ENCODE measurements at places on chromosomes 12 and 14.

GRCh38 chr12:117313926-117314325 is 47.5 kb downstream of the NOS1 start:
- no peak for DNase-seq

GRCh38 chr12:22046090-22046967 is at the start of gene CMAS:
TSS of gene CMAS (plus strand) at chr12:22046218. CDS start at chr12:22046304, 86 bp downstream.
- DNase-seq: peak; percentile 72

DNA sequence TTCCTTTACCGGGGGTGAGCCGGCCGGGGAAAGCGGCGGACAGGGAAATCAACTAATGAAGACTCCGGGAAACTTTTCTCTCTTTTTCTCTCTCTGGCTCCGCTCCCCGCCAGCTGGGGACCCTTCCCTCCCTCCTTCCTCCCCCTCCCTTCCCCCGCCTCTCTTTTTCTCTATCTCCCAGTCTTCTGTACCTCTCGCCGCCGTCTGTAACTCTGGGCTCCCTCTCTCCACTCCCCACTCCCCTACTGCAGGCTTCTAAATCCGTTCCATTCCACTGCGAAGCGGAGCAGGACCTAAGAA is 6.9 kb upstream of the HOXC11 start:
- no peak for DNase-seq

GRCh38 chr14:61977217-61977616 is 215.0 kb downstream of the SNAPC1 start:
- no peak for DNase-seq

GRCh38 chr12:101743724-101744472 is 4.6 kb upstream of the SYCP3 start:
- no peak for DNase-seq

Measured in stimulated activated CD4-positive, alpha-beta T cell treated with anti-CD3 and anti-CD28 coated beads, Interleukin-1b, Interleukin-23, amount 100 ng/mL, for 1 hour (primary cell).